Activated effector memory CD4-positive, alpha-beta T cell treated with Interleukin-2 at 50 U/mL for 16 hours (primary cell): ENCODE measurements at places on chromosomes 1 and 21.

DNA sequence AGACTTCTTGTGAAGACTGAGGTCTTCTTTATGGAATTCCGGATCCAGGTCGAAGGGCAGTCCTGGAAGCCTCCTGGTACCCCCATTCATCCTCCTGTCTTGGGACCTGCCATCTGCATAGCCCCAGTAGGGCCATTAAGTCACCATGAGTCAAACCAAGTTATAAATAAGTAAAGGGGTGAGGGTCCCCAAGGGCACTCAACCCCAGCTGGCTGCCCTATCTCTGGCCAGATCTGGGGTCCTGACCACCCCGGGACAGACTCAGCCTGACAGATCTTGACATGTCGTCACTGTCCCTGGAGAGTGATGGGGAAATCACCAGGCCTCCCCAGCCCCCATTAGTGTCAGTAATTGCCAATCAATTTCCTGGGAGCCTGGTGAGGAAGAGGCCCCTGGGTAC lies 108.7 kb downstream of the EPHB2 start:
- no peak for DNase-seq

- no peak for DNase-seq
These were observed 331.7 kb downstream of the PTBP2 start for GRCh38 chr1:97053268-97053667.

GRCh38 chr1:59404796-59405195 lies 107.9 kb downstream of the FGGY start:
- no peak for DNase-seq

GRCh38 chr21:25501462-25501861 lies 105.8 kb downstream of the MRPL39 start:
- no peak for DNase-seq

DNA sequence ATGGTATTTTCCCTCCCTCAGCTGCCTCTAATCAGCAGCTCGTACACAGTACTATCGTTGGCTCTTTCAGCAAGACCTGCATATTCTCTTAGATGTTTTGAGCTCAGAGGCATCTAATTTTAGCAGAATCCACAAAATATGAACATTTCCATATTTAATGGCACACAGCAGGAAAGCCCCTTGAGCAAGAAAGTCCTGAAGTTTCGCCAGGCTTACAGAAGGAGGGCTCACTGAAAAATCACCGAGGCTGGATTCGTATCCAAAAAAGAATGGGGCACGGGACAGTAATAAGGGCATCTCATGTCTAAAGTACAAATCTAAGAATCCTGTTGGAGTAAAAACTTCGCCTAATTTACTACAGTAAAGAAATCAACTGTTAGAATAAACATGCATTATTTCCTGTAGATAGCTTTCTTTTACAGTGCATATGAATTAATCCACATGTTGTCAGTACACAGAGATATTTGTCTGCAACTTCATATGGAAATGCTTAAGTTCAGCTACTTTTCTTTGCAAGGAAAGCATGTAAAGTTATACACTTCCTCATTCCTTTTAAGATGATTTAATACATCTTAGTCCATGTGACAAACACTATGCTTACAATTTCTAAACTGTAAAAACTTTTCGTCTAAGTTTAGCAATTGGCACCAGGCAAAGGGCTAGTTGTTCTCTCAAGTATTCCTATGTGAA lies 1205.3 kb upstream of the ADGRL4 start:
- no peak for DNase-seq

DNA sequence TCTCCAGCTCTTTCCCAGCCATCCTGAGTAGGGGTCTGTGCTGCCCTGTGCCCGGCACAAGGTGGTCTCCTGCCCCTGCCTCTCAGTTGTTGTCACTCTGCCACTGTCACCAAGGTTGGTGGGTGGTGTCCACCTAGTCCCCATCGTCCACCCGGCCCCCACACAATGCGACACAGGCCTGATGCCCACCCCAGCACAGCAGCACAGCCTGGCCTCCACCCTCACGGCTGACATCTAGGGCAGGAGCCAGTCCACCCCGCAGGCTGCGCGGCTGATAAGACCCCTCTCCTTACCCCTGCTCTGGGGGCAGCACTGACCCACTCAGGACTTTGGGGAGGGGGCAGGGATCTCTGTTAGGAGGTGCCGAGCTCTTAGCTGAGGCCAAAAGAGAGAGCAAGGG lies 198.3 kb downstream of the LIPI start:
- DNase-seq = no peak
